ENCODE measurements at places on chromosomes 16 and 17. TPM values are rescaled to one million over a fixed set of nuclear protein-coding genes. Genes with fewer than 3 reads are reported as not detected.

C17orf107 gene
- total RNA-seq, result 6.9 TPM

RHBDL3 gene
- total RNA-seq, result 1.6 TPM

NOTUM gene
- 0.31 TPM for total RNA-seq

KRT15 gene
- 0.16 TPM for total RNA-seq

LYRM1 gene
- total RNA-seq, result 66.9 TPM

TBC1D3K gene
- not detected for total RNA-seq

ESRP2 gene
- total RNA-seq, result not detected

GAST gene
- not detected for total RNA-seq

RBBP6 gene
- 47.6 TPM for total RNA-seq

IGFBP4 gene
- 15.4 TPM for total RNA-seq

CIITA gene
- 0.47 TPM for total RNA-seq
